HuH-7.5 (cell line): ENCODE measurements at places on chromosomes 5 and 9.

- DNase-seq, result no peak
These were observed 1.1 kb downstream of the GPBP1 start for GRCh38 chr5:57174890-57175510.

DNA sequence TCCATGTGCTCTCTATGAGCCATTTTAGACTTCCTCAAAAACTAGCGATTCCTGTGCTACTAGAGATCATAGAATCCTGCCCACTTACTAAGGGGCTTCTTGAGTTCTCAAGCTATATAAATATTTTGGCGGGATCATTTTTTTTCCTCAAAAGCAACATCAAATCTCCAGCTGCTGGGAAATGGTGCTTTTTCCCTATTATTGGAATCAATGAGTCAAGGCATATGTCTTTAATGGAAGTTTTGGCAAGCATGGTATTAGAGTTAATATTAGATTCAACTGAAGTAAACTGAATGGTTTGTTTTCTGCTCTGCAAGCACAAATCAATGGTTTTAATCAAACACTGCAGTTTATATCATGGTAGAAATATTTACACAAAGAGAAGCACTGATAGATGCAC lies 369.9 kb upstream of the PTGER4 start:
- no peak for DNase-seq

- DNase-seq, result no peak
These were observed 165.0 kb upstream of the GPR151 start for GRCh38 chr5:146680846-146681584.

DNA sequence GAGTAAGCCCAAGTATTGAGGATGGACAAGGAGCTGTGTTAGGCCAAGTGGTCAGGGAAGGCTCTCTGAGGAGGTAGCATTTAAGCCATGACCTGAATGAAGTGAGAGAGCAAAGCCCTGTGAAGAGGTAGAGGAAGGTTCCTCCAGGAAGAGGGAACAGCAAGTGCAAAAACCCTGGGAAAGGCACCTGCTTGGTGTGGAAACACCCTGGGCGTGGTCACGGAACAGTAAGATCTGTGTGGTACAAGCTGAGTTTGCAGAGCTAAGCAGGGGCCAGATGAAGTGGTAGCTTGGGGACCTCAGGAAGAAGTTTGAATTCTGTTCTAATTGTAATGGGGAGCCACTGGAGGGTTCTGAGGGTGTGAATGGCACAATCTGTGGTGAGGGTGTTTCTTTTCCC lies 310.2 kb downstream of the ARHGAP26 start:
- DNase-seq, result no peak

GRCh38 chr5:10111571-10111970 lies 138.1 kb downstream of the ATPSCKMT start:
- peak; percentile 11 for DNase-seq

GRCh38 chr5:143148771-143149170 lies 254.7 kb downstream of the NR3C1 start:
- DNase-seq, result no peak

DNA sequence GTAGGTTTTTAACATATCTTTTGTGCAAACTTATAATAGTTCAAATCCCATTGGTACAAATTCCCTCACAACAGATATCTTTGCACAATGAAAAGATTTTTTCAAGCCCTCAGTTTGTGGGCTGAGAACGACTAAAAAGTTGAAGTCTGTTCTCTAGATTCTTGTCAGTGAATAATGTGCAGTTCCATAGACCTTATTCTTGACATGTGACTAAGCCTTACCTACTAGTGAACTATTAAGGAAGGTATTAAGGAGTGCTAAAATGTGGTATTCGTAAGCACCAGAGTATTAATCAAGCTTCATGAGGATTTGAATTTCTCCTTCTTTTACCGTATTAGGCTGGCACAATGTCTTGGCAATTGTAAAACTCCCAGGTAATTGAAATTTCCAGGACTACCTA lies 205.6 kb upstream of the DMRTA1 start:
- no peak for DNase-seq

GRCh38 chr5:139952574-139952973 lies 90.5 kb downstream of the NRG2 start:
- no peak for DNase-seq

DNA sequence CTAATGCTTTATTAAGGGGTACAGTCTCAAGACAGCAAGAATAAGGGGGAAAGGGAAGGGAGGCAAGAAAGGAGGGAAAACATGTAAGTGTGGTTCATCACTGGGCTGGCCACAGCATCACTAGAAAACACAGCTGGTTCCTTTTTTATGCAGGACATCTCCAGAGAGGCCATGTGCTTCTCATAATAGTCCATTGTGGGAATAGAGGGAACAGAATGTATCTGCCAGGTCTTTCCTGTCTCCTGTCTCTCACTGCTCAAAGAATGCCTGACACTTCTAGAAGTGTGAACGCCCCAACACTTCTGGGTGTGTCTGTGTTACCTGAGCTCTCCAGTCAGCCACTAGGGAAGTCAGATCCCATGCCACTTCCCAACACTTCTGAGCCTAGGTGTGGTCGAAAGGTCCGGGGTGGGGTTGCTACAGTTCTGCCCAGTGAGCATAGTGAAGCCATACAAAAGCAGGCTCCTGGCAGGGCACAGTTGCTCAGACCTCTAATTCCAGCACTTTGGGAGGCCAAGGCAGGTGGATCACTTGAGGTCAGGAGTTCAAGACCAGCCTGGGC lies 255.6 kb upstream of the SLC30A5 start:
- no peak for DNase-seq
